ENCODE measurements at places on chromosomes 16 and 17.

GRCh38 chr17:55830699-55831471 lies 80.0 kb downstream of the PCTP start:
- no peak for DNase-seq

GRCh38 chr17:39244600-39245570 lies 19.1 kb upstream of the STAC2 start:
- DNase-seq, result peak; percentile 83

GRCh38 chr17:77459018-77459755 lies 318.4 kb downstream of the SEC14L1 start:
- no peak for DNase-seq

DNA sequence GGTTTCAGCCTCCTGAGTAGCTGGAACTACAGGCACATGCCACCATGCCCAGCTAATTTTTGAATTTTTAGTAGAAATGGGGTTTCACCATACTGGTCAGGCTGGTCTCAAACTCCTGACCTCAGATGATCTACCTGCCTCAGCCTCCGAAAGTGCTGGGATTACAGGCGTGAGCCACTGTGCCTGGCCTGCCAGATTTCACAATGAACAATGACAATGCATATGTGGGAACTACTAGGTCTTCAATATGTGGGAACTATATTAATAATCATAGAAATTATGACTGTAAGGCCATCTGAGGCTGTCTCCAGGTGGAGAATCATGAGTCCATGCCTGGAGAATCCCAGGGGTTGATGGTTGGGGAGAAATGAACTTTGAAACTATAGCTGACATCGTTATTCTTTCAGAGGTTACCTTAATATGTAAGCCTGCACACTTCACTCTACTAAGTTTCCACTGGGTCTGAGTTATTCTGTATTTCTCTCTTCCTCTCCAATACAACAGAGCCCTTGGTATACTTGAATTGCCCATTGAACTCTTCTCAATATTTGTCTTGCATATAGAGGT lies 7.2 kb upstream of the DRC7 start:
- no peak for DNase-seq
